Osteocyte (in vitro differentiated cells): ENCODE measurements at places on chromosomes 11 and 22. TPM values are rescaled to one million over a fixed set of nuclear protein-coding genes. Genes with fewer than 3 reads are reported as not detected.

DNA sequence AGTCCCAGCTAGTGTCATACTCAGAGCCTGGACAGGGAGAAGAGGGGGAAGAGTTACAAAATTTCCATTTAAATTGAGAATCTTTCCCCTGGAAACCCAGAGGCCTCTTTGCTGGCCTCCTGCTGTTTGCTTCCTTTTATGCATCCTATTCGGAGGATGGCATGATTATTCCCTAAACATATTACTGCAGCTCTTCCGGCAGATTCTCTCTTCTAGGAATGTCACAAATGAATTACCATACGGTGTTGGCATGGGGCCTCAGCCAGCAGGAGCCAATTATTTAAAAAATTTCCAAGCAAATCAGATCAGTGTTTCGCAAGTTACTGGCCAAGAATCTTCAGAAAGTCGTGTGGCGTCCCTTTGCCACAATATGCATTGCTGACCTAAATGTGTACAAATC lies 326.7 kb upstream of the NCAM1 start:
- H3K4me3 ChIP-seq, result no peak overlapping the region
- peaks cover 28% of the 10 kb centered on the region for H3K27me3 ChIP-seq
- no peak overlapping the region for H3K27ac ChIP-seq
- peak; percentile 27 for DNase-seq

GRCh38 chr11:72605973-72606747 lies 68.1 kb downstream of the PDE2A start:
- DNase-seq, result no peak
- H3K27me3 ChIP-seq, result peaks cover 41% of the 10 kb centered on the region
- H3K4me3 ChIP-seq, result no peak overlapping the region
- H3K36me3 ChIP-seq, result no peaks in the 10 kb centered on the region

The ZBTB16 gene
- 19.1 and 20.3 TPM in 2 replicates for total RNA-seq

The NOX4 gene
- total RNA-seq, result 19.6 and 20.1 TPM in 2 replicates

GRCh38 chr11:64687643-64688533 lies 35.1 kb downstream of the NRXN2 start:
- H3K36me3 ChIP-seq, result no peaks in the 10 kb centered on the region
- H3K4me3 ChIP-seq, result no peak overlapping the region
- H3K4me1 ChIP-seq, result peaks cover 6% of the 10 kb centered on the region
- DNase-seq, result no peak
- H3K27ac ChIP-seq, result no peak overlapping the region

GRCh38 chr11:116731821-116732220 lies 41.0 kb downstream of the BUD13 start:
- H3K27ac ChIP-seq, result no peak overlapping the region
- H3K4me3 ChIP-seq, result no peak overlapping the region
- no peaks in the 10 kb centered on the region for H3K36me3 ChIP-seq
- DNase-seq, result no peak
